Left renal cortex interstitium (tissue), 4 donors: ENCODE measurements at places on chromosomes 6 and 20. TPM values are rescaled to one million over a fixed set of nuclear protein-coding genes. Genes with fewer than 3 reads are reported as not detected.
A peak's percentile ranks its signal among the peaks of the same experiment; 100 is the strongest.

- peak; percentile 18 for DNase-seq
Observed at GRCh38 chr6:55825402-55826051, 49.9 kb downstream of the BMP5 start.

DNA sequence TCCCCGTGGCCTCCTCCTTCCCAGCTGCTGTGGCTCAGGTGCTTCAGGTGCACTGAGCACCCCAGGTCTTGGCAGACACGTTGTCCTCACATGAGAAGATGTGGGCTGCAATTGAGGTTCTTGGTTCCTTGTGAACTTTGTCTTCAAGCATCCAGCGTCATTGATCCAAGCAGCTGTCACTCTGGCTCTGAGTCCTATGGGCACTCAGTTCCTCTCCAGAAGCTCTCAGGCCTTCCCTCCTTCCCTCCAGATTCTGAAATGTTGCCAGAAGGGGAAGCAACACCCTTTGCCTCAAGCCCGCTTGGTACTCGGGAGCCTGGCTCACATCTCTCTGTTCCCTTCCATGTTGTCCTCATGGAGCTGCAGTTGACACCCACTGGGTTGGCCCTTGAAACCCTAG lies 8.4 kb upstream of the MRGBP start:
- DNase-seq, result no peak

GRCh38 chr6:45369870-45370269 lies 7.9 kb downstream of the SUPT3H start:
- DNase-seq, result no peak

DNA sequence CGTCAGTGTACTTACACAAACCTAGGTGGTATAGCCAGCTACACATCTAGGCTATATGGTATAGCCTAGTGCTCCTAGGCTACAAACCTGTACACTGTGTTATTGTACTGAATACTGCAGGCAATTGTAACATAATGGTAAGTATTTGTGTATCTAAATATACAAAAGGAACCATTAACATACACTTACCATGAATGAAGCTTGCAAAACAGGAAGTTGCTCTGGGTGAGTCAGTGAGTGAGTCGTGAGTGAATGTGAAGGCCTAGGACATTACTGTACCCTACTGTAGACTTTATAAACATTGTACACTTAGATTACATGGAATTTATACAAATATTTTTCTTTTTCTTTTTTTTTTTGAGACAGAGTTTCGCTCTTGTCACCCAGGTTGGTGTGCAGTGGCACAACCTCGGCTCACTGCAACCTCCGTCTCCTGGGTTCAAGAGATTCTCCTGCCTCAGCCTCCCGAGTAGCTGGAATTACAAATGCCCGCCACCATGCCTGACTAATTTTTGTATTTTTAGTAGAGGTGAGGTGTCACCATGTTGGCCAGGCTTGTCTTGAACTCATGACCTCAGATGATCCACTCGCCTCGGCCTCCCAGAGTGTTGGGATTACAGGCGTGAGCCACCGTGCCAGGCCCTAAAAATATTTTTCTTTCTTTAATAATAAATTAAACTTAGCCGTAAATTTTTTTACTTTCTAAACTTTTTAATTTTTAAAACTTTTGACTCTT lies 15.4 kb upstream of the KIAA1755 start:
- no peak for DNase-seq

DNA sequence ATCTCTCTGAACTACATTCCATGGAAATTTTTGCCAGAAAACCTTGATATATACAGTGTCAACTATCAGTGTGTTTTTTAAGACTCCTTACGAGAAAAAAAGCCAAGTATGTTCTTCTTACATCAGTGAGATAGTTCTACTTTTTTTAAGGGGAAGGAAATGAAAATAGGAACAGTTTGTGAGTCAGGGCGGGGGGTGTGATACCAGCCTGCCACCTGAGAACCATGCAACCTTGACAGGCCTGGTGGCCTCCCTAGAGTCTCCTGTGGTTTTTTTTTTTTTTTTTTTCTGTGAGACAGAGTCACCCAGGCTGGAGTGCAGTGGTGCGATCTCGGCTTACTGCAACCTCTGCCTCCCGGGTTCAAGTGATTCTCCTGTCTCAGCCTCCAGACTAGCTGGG lies 96.3 kb upstream of the GCM1 start:
- DNase-seq, result no peak

- DNase-seq, result no peak
Observed at GRCh38 chr20:7770046-7770445, 170.2 kb downstream of the HAO1 start.

DNA sequence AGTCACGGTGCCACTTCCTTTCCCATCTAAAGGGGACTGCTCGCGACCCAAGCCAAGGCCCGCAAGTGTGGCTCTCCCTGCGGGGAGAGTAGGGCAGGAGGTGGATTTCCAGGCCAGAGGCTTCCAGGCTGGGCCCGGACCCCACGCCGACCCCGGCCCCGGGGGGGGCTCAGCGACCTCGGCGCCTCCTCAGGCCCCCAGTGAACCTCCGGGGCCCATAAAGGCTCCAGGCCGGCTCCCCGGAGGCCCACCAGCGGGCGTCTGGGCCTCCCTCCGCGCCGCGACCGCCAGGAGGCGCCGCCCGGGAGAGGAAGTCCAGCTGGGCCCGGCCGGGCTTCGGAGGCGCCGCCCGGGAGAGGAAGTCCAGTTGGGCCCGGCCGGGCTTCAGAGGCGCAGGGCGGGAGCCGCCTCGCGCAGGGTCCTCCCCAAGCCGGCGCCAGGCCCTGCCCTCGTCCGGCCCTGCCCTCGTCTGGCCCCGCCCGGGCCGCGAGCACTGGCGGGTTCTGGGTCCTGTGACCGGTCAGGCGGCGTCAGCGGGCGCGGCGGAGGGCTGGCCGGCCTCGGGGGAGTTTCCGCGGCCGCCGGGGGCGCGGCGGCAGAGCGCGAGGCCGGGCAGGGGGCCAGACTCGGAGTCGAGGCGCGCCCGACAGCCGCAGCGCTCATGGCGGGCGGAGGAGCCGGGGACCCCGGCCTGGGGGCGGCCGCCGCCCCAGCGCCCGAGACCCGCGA lies at the start of gene RAB32:
RAB32 (plus strand) TSS at position 623 of the 729 bp plus-strand sequence; CDS start at position 662, 39 bp downstream.
- DNase-seq, result peak; percentile 57

DNA sequence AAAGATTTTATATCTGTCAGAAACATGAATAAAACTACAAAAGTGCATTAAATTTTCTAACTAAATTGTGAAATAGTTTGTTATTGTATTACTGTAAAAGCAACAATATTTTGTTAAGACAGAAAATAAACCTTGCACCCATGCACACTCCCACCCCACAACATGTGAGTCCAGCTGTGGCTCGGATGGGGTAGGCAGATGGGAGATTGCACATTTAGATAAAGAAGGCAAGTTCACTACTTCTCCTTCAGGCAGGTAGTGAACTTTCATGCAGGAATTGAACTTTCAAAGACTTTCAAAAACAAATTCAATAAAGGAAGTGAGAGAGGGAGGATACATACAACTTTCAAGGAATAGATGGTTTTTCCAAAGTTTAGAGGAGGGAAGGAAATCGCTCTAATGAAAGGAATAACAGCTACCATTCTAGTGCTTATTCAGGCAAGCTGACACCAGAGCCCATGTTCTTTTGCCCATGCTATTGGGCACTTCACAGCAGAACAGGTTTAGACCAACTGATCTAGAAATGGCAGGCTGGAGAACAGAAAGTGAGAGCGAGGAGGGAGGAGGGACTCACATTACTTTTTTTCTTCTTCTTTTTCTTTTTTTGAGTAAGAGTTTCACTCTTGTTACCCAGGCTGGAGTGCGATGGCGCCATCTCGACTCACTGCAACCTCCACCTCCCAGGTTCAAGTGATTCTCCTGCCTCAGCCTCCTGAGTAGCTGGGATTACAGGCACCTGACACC lies 28.5 kb downstream of the SF3B5 start:
- no peak for DNase-seq

- DNase-seq, result no peak
Observed at GRCh38 chr6:113893866-113894265, 36.7 kb downstream of the MARCKS start.

The LRRN4 gene
- polyA plus RNA-seq, result 12.4 TPM

- no peak for DNase-seq
Observed at GRCh38 chr20:1130058-1130694, 11.8 kb downstream of the PSMF1 start.

The HLA-DRB5 gene
- polyA plus RNA-seq, result 46.3 TPM

DNA sequence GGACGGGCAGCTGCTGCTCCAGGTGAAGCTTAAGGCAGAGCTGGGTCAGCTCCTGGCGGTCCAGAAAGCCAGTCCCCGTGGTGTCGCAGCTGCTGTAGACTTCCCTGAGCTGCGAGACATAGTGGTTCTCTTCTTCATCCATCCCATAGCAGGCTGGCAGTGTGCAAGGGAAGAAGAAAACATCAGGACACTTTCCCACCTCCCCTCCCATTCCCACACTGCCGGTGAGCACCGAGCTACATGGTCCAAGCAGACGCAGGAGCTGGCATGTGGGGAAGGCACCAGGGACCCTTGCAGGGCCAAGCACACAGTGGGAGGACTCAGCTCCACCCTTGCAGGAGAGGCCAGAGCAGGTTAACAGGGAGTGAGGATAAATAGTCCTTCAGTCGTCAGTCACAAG lies 58.9 kb downstream of the NINL start:
- no peak for DNase-seq

DNA sequence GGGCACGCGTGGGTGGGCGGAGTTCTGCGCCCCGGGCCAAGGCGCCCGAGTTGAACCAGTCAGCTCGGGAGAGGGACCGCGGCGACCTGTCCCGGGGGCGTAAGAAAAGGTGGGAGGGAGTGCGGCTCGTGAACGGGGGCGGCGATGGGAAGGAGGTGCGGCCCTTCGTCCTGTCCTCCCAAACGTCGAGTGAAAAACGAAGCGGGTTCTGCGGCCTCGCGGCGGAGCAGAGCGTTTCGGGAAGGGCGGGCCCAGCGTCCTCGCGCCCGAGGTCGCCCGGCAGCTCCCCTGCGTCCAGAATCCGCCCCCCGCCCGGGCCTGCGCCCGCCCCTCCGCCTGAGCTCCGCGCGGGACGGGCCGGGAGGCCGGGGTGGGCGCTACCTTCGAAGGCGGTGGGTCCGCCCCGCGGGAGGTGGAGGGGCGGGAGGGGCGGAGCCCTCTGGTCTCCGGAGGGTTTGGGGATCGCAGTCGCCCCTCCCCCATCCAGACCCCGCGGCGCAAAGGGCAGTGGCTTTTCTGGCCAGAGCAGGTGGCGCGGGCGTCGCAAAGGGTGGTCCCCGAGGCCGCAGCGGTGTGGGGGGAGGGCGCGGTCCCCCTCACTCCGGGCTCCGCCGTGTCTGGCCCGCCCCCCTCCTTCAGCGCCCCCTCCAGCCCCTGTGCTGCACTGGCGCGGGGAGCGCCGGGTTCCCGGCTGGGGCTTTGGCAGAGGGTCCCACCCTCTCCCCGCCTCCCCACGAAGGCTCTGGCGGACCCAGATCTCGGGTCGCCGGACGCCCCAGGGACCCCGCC lies 838 bp downstream of the STMN3 start:
- DNase-seq, result no peak

The KHDC1L gene
- not detected for polyA plus RNA-seq

GRCh38 chr20:63814891-63815614 lies 16.0 kb downstream of the ZBTB46 start:
- DNase-seq, result no peak

DNA sequence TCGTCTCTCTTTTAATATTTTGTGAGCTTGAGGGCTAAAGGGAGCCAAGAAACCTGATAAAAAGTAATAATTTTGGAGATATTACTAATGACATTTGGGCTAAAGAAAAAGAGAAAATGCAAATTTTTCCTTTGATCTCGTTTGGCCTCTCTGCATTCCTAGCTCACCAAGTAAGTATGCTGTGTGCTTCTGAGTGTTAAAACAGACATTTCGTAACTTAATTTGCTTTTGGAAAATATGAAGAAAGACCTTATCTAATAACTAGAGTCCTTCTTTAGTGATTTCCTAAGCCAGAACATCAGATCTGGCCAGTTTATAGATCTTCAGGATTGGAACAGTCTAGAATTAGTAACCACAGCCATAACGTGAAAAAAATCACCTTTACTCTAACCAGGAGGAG lies 872.9 kb upstream of the SLC35B3 start:
- no peak for DNase-seq

- no peak for DNase-seq
Observed at GRCh38 chr20:7497985-7498384, 442.3 kb downstream of the HAO1 start.

- no peak for DNase-seq
Observed at GRCh38 chr6:37489697-37490336, 9.9 kb downstream of the CCDC167 start.

The TCF15 gene
- 1.6 TPM for polyA plus RNA-seq

DNA sequence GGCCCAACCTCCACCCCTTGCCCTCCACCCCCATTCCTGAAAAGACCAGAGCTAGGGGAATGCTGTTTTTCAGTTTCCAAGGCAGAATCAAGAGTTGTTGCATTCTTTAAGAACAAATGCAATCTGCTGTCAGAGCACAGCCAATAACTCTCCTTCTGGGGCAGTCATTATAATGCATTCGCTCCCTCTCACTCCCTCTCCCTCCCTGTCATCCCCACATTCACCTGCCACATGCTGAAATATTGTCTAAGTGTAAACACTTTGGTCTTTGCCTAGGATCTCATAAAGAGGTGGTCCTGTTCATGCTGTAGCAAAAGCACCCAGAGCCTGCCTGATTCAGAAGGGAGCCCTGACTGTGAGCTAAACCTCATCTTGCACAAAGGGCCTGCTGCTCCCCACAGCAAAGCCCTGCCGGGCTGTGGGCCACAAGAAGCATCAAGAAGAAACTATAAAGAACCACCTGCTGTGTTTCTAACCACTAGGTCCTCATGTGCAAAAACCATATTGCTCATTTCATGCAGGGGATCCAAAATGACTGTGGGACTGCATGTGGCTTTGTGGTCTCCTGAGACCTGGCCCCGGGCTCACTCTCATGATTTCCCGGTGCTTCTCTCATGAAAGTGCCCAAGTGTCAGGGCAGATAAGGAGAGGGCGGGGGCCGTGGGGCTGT lies 85.6 kb downstream of the GPR6 start:
- DNase-seq, result no peak

DNA sequence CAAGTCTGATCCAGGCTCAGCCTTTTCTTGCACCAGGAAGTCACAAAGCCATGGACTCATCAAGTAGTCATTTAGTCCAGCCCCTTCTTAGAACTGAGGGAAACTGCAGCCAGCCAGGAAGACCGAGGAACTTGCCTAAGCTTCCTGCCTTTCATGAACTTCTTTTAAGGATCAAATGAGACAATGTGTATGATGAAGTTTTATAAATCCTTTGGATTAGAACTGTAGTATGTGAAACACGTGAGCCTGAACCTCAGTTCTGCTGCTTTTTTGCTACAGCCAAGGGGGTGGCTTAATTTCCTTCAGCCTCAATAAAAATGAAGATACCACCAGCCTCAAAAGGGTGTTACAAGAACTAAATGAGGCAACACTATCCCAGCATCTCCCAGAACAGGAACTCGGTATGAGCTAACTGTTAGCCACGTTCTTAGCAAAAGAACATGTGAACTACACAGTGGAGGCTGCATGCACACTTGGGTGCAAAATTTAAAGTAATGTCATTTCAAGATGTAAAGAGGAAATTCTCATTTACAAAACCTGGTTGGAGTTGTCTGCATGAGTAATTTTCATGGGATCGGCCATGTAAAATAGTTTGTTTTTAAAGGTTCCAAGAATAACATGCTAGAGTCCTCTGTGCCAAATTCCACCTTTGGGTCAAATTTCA lies 76.0 kb upstream of the TBC1D7 start:
- DNase-seq, result no peak
